Subcutaneous preadipocyte (primary cell): ENCODE measurements at places on chromosomes 3 and 15. TPM values are rescaled to one million over a fixed set of nuclear protein-coding genes. Genes with fewer than 3 reads are reported as not detected.

CELSR3 gene
- total RNA-seq = 0.59 and 0.73 TPM in 2 replicates

DUOXA1 gene
- not detected in 2 replicates for total RNA-seq

TMCO5A gene
- not detected in 2 replicates for total RNA-seq

RAD51 gene
- 4.0 and 4.5 TPM in 2 replicates for total RNA-seq

FBXO40 gene
- total RNA-seq = not detected in 2 replicates

LNP1 gene
- total RNA-seq = 4.3 and 4.4 TPM in 2 replicates

ADGRG7 gene
- total RNA-seq = not detected in 2 replicates

PPM1L gene
- 2.2 and 4.0 TPM in 2 replicates for total RNA-seq

THSD4 gene
- total RNA-seq = 5.9 and 38.5 TPM in 2 replicates

PLCH1 gene
- under 0.01 and 0.37 TPM in 2 replicates for total RNA-seq

CP gene
- total RNA-seq = 0.20 and 0.73 TPM in 2 replicates

HES1 gene
- total RNA-seq = 0.39 TPM in 1 of 2 replicates, not detected in the other

PLS1 gene
- total RNA-seq = under 0.01 and 0.59 TPM in 2 replicates

SERINC4 gene
- total RNA-seq = 0.20 TPM in 1 of 2 replicates, not detected in the other

SCN11A gene
- under 0.01 TPM in 1 of 2 replicates, not detected in the other for total RNA-seq

GRM7 gene
- not detected in 2 replicates for total RNA-seq

MAP2K1 gene
- total RNA-seq = 18.0 and 25.6 TPM in 2 replicates

SUSD5 gene
- 1.1 and 2.9 TPM in 2 replicates for total RNA-seq

PDZRN3 gene
- 33.8 and 43.8 TPM in 2 replicates for total RNA-seq

ISLR2 gene
- not detected in 2 replicates for total RNA-seq

ATP13A5 gene
- total RNA-seq = not detected in 2 replicates

PLIN1 gene
- not detected in 2 replicates for total RNA-seq

HPS3 gene
- 33.1 and 45.0 TPM in 2 replicates for total RNA-seq

MYNN gene
- 16.9 and 18.2 TPM in 2 replicates for total RNA-seq

IGSF11 gene
- total RNA-seq = under 0.01 TPM in 1 of 2 replicates, not detected in the other

MEGF11 gene
- not detected in 2 replicates for total RNA-seq

CCR8 gene
- not detected in 2 replicates for total RNA-seq

ERICH6 gene
- under 0.01 TPM in 1 of 2 replicates, not detected in the other for total RNA-seq

CCDC54 gene
- not detected in 2 replicates for total RNA-seq

LARP6 gene
- total RNA-seq = 28.3 and 30.9 TPM in 2 replicates

SCAANT1 gene
- not detected in 2 replicates for total RNA-seq

CLDN1 gene
- 0.20 TPM in 1 of 2 replicates, not detected in the other for total RNA-seq

GPR87 gene
- total RNA-seq = not detected in 2 replicates

SLC9C1 gene
- total RNA-seq = under 0.01 TPM in 1 of 2 replicates, not detected in the other

ZBTB20 gene
- 12.9 and 15.1 TPM in 2 replicates for total RNA-seq

COL6A6 gene
- under 0.01 and 0.20 TPM in 2 replicates for total RNA-seq

IMPG2 gene
- under 0.01 and 0.20 TPM in 2 replicates for total RNA-seq

CX3CR1 gene
- under 0.01 TPM in 1 of 2 replicates, not detected in the other for total RNA-seq

ARGFX gene
- total RNA-seq = not detected in 2 replicates

TTC21A gene
- 3.3 and 4.5 TPM in 2 replicates for total RNA-seq

RABL3 gene
- 12.5 and 14.7 TPM in 2 replicates for total RNA-seq

ITIH4 gene
- under 0.01 and 1.8 TPM in 2 replicates for total RNA-seq

MYRIP gene
- under 0.01 and 0.20 TPM in 2 replicates for total RNA-seq

KLHL40 gene
- not detected in 2 replicates for total RNA-seq

ARPP21 gene
- total RNA-seq = not detected in 2 replicates

SEMA3G gene
- 0.20 TPM in 1 of 2 replicates, not detected in the other for total RNA-seq

CTXN2 gene
- total RNA-seq = not detected in 2 replicates

WDR72 gene
- total RNA-seq = not detected in 2 replicates

SNTN gene
- total RNA-seq = not detected in 2 replicates

RTP1 gene
- not detected in 2 replicates for total RNA-seq

HHLA2 gene
- not detected in 2 replicates for total RNA-seq

TGM4 gene
- under 0.01 and 0.39 TPM in 2 replicates for total RNA-seq
